Effector CD4-positive, alpha-beta T cell (primary cell): ENCODE measurements at places on chromosomes 5 and 9.

DNA sequence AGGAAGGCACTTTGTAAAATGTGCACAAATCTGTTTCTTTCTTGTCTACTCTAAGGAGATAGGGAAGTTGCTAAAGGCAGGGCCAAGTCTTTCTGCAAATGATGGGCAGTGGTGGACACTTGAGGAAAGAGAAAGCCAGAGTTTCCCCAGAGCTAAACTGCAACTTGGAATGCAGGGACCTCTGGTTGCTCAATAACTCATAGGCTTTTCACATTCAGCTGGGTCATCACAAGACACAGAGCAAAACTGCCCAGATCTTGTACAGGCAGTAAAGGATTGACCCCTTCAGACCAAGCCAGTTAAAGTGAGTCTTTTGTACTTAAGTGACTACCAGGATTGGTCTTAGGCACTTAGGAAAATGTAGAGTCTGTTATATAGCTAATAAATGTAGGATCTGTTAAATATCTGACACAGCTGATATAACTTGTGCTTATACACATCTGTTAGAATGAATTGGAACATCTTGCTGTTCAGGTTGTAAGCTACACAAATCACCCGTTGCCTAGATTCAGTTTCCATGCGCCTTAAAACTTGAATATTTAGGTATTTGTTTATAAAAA, 13.5 kb upstream of the AGXT2 start:
- no peak for DNase-seq

DNA sequence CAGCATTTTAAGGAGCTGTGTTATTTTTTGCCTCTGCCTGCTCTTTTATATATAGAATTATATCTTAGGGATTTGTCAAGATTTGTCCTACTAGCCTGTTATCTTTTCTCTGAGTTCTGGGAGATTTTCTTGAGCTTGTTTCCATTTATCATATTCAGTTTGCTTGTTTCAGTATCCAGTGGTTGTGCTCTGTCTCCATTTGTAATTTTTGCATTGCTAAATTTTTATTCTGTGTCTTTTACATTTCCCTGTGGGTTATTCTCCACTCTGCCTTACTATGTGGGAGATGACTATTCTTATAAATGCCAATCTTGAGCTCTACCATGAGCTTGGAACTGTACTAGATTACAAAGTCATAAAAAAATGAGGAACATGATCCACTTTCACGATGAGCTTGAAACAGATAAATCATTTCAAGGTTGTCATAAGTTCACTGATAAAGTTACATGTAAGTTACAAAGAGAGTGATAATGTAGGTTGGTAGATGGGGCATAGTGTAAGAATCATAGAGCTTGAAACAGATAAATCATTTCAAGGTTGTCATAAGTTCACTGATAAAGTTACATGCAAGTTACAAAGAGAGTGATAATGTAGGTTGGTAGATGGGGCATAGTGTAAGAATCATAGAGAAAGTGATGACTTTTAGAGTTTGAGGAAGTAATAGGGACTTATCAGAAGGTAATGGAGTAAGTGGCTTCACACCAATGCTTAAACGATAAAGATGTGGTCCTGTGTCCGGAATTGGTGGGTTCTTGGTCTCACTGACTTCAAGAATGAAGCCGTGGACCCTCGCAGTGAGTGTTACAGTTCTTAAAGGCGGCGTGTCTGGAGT, 287.3 kb downstream of the ADGRV1 start:
- no peak for DNase-seq

DNA sequence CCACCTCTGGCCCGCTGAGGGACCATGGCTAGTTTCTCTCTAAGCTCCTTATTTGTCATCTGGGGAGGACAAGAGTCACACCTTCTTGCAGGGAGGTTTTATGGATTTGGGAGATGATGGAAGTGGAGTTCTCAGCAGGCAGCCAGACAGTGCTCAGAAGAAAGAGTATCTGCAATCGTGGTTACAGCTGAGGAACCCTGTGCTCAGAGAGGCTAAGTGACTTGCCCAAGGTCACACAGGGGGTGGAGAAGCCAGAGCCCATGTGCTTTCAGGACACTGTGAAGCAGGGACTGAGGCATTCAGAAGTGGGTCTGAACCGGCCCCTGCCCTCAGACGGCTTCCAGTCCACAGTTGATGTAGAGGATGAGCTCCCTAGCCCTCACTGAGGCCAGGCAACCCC, 10.8 kb downstream of the PRRX2 start:
- no peak for DNase-seq

DNA sequence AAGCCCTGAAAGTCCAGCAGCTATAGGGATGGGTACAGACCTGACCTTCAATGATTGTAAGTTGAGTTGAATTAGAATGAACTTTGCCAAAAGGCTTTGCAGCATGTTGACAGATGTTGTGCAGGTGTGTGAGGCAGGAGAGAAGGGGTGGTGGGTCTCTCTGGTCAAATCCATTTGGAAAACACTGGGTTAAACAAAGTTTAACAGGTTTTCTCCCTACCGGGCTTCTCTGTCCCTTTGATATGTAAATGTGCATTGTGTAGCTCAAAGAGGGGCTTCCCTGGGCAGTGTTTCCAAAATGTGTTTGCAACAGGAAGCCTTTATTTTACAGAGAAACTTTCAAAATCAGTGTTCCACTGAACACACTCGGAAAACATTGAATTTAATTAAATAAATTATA, 72.1 kb upstream of the BRINP1 start:
- DNase-seq, result no peak

GRCh38 chr5:67144183-67144639, 52.4 kb downstream of the CD180 start:
- DNase-seq, result no peak

- no peak for DNase-seq
Observed at GRCh38 chr9:27534131-27534530, 4.5 kb upstream of the MOB3B start.

DNA sequence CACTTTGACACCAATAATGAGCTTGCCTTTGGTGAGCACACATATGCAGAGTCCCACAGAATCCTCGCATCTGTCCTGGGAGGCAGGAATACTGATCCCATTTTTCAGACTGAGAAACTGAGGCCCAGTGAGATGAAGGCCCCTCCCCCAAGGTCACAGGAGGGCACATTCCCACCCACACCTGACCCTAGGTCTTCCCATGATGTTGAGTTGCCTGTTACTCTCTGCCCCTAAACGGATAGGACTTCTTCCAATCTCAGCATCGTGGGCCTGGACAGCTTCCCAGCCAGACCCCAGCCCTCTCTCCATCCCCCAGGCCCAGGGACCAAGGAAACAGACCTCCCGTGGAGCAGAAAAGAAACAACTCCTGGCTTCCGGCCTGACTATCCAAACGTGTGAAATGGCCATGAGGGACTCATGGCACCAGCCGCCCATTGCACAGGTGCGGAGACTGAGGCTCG, 877 bp downstream of the SH3GLB2 start:
- no peak for DNase-seq

DNA sequence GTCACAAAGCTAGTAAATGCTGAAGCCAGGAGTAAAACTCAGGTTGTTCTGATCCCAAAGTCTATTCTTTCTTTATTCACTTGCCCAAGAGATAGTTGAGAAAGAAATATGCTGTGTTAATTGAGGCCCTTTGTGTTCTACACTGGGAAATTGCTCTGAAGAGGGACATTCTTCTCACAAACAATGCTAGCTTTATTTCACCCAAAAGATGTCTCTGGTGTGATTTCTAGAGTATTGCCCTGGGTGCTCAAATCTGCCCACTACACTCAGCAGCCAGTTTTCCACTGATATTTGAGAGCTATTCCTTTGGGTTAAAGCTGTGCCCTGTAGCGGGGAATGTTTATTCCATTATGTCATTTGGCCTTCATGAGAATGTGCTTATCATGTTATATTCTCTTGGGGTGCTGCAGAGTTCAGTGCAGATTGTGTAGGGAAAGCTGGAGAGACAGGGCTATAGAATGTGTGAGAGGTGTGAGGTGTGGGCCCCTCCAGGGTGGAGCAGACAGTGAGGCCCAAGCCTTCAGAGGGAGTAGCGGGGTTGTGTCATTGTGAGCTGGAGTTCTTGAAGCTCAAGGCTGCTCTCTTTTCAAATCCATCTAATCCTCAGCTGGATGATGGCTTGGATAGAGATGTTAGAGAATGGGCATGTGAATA, 21.0 kb upstream of the C5orf63 start:
- no peak for DNase-seq

DNA sequence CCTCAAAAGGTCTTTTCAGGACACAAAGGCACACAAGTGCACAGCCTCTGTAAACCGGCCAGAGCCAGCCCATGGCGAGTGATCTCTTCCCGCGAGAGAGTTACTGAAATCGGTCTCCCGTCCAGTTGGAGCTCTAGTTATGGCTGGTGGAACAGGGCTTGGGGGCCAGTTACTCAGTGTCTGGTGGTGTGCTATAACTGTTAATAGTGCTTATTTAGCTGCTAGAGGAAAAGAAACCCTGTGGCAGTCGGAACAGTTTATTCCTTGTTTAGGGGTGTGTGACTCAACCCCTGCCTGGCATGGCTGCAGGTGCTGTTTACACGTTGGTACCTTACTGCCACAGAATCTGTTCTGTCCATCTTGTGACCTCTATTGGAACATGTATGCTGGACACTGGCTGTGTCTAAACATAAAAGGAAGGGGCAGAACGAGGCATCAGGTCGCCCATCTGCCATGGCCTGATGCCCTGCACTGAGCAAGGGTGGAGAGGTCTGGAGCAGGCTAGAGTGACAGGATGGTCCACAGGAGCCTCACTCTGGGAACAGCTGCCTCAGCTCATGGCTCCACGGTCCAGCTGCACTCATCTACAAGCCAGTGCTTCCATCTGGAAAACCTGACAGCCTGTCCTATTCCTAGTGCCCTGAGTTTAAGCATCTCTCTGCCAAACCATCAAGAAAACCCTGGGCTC, 49.6 kb upstream of the SIMC1 start:
- no peak for DNase-seq
